ENCODE measurements at places on chromosomes 11 and 22. TPM values are rescaled to one million over a fixed set of nuclear protein-coding genes. Genes with fewer than 3 reads are reported as not detected.
A peak's percentile ranks its signal among the peaks of the same experiment; 100 is the strongest.

- no peak for DNase-seq
Observed at GRCh38 chr11:31404614-31405013, 35.0 kb downstream of the DNAJC24 start.

DNA sequence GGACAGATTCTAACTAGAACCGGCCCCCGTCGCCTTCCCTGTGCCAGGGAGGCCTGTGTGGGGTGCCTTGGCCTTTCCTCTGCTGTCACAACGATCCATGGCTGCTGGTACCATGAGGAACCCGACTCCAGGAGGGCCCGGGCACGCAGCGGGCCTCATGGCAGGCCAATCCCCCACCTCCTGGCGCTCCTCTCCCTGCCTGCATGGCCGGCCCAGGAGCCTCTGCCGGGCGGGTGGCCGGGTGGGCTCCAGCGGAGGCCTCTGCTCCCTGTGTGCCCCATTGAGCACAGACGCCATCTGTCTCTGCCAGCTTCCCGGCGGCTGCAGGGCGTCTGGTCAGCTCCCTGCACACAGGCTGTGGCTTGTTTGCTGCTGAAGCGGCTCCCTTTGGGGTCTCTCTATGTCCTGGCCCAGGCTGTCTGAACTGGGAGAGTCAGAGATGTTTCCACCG, 86.5 kb downstream of the MYEOV start:
- DNase-seq = peak; percentile 15

DNA sequence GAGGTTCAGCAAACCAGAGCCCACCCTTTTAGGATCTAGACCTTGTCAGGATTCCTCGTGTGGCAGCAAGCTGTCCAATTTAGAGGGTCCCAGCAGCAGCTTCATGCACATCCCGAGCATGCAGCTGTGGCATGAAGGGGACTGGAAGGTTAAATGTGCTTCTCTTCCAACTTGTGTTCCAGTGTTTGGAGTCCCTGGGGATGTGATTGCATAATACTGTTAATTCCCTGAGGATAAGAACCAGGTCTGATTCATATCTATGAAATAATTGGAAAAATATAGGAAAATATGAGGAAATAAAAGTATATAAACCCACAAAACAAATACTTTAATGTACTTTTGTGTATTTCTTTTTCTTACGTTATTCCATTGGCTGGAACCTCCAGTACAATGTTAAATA, 130.5 kb downstream of the MORC2 start:
- no peak for DNase-seq

DNA sequence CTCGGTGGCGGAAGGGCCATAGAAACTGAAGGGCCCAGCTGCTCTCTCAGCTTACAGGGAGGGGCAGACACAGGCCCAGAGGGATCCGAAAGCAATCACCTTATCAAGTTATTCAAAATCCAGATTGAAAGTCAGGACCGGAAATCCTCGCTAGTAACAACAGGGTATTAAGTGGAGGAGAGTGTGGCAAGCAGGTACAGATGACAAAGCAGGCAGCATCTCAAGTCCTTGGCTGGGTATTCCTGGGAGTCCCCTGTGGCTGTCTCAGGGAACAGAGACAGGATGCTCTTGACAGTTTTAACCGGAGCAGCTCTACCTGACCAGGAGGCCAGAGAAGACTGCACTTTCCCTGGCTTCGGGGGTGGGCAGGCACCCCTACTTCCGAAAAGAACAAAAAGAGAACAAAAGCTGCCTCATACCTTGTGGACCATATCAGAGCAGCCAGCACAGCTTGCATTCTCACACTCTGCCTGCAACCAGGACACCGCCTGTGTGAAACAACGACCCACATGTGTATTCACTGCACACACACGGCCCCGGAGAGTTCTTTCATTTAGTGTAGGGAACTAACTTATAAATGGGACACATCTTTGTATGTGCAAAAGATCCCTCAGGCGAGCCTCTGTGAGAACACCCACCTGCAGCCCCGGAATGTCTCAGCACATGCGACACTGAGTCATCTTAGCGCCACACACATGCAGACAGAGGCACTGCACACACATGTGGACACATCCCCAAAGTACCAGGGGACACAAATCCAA, 78.3 kb downstream of the MICAL3 start:
- DNase-seq = no peak

SPI1 gene
- polyA plus RNA-seq = 3.9 TPM

GRCh38 chr11:2944530-2944929, 15.3 kb upstream of the PHLDA2 start:
- peak; percentile 38 for DNase-seq

DNA sequence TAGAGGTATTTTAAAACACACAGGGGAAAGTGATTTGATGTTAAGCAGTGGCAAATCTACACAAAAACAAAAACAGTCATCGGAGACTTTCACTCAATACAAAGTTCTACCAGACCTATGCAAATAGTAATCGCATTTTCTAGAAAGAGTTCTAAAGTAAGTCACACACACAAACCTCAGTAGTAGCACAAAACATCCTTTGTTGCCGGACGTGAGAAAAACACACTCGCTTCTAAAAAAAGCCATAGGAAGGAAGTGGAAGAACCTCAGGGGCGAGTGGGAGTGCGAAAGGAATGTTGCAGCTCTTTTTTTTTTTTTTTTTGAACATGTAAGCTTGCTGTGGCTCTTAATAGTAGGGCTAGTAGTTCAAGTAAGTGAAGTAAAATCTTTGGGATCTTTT, 88.9 kb downstream of the MAML2 start:
- no peak for DNase-seq

PIWIL4 gene
- 4.6 TPM for polyA plus RNA-seq

DNA sequence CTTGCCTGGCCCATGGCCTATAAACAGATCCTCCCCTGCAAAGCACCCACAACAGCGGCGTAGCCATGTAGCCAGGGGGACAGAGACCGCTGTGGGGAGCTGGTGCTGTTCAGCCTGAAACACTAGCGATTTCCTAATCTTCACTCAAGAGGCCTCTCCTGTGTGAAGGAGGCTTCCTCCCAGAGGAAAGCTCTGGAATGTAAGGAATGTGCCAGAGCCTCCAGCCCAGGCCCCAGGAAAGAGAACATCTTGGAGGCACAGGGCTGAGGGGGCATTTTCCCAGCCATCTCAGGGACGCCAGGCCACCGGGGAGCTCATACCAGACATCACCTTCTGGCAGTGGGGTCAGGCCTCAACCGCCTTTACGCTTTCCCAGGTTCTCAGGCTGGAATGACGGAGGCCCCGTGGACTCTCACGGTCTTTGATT, 24.0 kb downstream of the MIAT start:
- DNase-seq = no peak

GRCh38 chr11:73019996-73020395, 122.1 kb downstream of the FCHSD2 start:
- no peak for DNase-seq

DNA sequence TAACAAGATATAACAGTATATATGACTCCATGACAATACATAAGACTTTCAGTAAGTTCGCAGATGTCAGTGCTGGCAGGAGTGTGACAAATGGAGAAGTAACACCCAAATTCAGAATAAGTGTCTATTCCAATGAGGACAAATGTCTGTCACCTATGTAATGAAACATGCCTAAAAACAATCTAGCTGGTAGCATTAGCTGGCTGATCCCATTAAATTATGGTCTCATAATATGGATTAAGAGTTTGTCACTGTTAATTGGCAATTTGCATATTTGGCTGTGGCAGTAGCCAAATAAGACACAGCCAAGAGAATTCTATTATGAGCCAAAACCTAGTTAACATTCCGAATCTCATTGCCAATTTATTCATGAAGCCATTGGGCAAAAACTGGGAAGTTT, 30.2 kb upstream of the CAVIN3 start:
- no peak for DNase-seq

PAX6 gene
- polyA plus RNA-seq = not detected

FAM181B gene
- polyA plus RNA-seq = 1.4 TPM

GRCh38 chr22:50329236-50329635, 2.4 kb upstream of the DENND6B start:
- no peak for DNase-seq

DNA sequence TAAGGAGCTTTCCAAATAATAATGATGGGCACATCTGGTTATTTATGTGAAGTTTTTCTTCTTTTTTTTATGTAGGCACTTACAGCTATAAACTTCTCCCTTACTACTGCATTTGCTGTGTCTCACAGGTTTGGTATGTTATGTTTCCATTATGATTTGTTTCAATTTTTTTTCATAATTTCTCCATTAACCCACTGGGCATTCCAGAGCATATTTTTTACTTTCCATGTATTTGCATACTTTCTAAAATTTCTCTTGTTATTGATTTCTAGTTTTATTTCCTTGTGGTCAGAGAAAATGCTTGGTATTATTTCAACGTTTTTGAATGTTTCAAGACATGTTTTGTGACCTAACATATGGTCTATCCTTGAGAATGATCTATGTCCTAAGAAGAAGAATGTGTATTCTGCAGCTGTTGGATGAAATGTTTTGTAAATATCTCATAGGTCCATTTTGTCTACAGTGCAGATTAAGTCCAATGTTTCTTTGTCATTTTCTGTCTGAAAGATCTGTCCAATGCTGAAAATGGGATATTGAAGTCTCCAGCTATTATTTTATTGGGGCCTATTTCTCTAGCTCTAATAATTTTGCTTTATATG, 362.1 kb downstream of the DDX10 start:
- DNase-seq = no peak

OR51E1 gene
- polyA plus RNA-seq = 1.6 TPM

DNA sequence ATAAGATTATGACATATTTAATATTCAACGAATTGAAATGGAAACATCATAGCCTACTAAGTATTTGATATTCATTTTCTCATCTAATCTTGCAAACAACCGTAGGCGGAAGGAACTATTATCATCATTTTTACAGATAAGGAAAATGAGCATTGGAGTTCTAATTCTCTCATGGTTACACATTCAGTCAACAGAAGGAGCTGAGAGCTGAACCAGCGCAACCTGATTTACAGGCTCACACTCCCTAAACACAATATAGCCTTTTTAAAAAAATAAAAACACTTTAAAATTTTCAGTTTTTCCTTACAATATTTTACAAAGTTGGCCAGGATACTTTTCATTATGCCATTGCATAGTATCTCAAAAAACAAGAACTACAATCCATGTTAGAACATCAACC, 74.8 kb downstream of the APOL5 start:
- DNase-seq = no peak

SERPING1 gene
- 2,358 TPM for polyA plus RNA-seq

SMIM35 gene
- polyA plus RNA-seq = not detected

GRCh38 chr11:91158297-91158696, 935.4 kb upstream of the CHORDC1 start:
- DNase-seq = no peak

All from ovary (tissue), 10 donors.